ENCODE measurements at places on chromosomes 7 and 10.

GRCh38 chr7:2192831-2193534 is 39.8 kb downstream of the MAD1L1 start:
- no peak for DNase-seq

DNA sequence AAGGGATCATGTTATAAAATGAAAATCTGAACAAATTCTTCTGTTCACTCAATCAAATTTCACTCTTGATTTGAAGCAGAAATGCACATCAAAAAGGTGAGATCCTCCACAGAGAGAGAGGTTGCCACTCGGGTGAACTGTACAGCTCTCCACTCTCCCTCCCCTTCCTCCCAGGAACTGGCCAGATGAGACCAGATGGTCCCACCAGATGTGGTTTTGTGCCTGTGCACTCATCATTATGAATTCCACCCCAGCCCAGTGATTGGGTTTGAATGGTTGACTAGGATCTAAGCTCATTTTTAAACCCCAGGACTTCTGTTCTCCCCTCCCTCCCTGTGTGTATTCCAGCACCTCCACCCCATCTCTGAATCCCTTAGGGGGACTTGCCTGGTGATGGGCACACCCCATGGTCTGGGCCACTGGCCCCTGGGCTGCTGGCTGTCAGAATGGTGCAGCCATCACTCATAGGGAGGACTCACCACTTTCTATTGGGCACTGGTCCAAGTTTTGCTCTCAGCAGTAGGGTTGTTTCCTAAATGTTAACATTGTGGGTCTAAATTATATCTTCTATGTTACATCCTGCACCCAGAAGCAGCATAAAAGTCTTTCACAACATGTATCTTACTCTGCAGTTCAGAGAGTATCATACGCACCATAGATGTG is 393.1 kb downstream of the TNS3 start:
- DNase-seq, result no peak

DNA sequence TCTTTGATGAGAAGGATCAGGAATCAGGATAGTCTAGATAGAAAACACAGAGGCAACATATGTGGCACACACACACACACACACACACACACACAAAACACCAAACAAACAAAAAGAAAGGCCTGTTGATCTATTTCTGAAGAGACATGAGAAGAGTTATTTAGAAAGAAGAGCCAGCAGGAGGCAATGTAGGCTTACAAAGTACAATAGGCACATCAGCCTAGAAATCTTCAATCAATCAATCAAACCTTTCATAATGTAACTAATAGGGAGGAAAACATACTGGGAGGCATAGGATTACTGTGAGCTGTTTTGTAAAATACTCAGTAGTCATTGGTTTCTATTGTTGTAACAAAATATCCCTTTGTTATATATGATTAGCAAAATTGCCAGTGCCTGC is 47.3 kb upstream of the TES start:
- no peak for DNase-seq

- no peak for DNase-seq
These were observed 4.4 kb downstream of the BMPER start for GRCh38 chr7:33909755-33910154.

- no peak for DNase-seq
These were observed 74.0 kb downstream of the GATA3 start for GRCh38 chr10:8128511-8128910.

GRCh38 chr10:24569828-24570657 is 153.6 kb downstream of the ARHGAP21 start:
- DNase-seq, result no peak
